ENCODE measurements at places on chromosomes 5 and 9.

DNA sequence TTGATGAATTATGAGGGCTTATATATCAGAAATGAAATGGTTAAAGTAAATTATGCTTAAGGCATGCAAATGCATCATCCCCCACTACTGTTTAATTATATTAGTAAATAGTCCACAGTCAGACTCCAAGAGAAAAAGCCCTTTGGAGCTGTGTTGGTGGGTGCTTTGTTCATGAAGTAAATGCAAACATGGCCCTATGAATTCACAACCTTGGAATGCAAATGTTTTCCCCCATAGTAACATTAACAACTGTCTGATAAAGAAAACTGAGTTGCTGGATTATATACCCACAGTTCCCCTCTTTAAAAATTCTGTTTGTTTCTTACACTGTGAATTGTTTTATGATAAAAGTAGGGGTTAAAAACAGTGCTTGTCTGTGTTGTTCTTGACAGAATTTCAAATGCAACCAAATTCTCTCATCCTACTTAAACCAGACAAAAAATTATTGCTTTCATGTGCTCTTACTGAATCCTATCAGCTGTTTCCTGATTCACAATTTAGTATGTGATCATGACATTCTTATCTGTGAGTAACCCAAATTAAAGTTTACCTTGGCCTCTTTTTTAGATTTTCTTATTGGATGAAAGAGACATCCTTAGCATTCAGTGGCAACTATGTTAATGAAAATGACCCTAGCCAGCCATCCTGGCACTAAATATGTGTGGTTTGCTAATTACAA is 48.5 kb upstream of the SNCAIP start:
- DNase-seq: no peak
- H3K27me3 ChIP-seq: no peaks in the 10 kb centered on the region
- H3K36me3 ChIP-seq: no peaks in the 10 kb centered on the region
- peaks cover 4% of the 10 kb centered on the region for H3K4me1 ChIP-seq
- H3K27ac ChIP-seq: no peak overlapping the region
- H3K4me3 ChIP-seq: no peak overlapping the region

- no peak overlapping the region for H3K27ac ChIP-seq
- H3K36me3 ChIP-seq: no peaks in the 10 kb centered on the region
Measured at GRCh38 chr5:104178829-104179456, 616.4 kb upstream of the NUDT12 start.

DNA sequence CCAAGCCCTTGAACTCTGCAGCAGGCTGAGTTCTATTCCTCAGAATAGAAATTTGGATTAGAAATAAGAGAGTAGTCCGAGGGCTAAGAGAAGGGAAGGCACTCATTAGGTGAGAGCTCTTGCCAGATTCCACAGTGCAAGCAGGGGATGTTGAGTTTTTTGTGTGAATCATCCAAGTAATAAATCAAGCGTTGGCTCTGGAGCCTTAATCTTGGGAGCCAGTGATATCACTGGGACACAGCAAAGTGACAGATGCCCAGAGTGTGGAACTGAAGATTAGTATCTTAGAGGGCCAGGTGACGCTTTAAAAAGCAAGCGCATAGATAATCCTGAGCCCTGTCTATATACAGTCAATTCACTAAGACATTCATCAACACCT is 60.3 kb downstream of the FOXD1 start:
- H3K27ac ChIP-seq: no peak overlapping the region
- DNase-seq: no peak
- no peaks in the 10 kb centered on the region for H3K36me3 ChIP-seq
- H3K4me3 ChIP-seq: no peak overlapping the region

- DNase-seq: peak; percentile 54
- no peak overlapping the region for H3K27ac ChIP-seq
- H3K27me3 ChIP-seq: no peaks in the 10 kb centered on the region
- H3K4me1 ChIP-seq: peaks cover 9% of the 10 kb centered on the region
Measured at GRCh38 chr5:78542321-78542840, 106.2 kb downstream of the LHFPL2 start.

DNA sequence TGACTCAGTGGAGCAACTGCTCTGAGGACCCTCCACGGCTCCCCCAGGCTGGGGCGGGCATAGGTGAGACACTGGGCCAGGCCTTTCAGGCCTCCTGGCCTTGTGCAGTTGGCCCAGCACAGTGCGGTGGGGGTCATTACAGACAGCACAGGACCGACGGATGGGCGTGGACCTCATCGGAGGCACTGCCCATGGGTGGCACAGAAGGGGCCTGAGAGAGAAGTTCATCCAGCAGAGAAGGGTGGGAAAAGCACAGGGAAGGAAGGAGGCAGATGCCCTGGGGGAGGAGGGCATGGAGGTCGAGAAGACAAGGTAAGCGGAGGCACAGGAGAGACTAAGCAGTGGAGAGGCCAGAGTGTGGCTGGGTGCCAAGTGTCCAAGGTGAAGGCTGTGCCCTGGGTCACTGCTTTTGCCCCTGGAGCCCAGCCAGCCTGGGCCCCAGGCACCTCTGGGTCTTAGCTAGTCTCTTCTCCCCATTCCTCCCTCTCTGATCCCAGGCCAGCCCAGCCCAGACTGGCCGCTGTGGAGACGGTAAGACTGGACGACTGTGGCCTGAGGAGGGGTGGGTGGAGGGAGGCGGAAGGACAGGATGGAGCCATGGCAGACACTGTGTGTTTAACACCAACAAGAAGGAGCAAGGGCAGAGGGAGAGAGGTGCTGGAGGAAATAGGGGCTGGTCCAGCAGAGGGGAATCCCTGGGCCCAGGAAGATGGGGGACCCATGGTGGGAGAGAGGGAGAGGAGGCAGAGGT is 5.7 kb downstream of the IL3 start:
- H3K4me1 ChIP-seq: no peaks in the 10 kb centered on the region
- no peak overlapping the region for H3K4me3 ChIP-seq
- no peaks in the 10 kb centered on the region for H3K36me3 ChIP-seq
- no peaks in the 10 kb centered on the region for H3K27me3 ChIP-seq

DNA sequence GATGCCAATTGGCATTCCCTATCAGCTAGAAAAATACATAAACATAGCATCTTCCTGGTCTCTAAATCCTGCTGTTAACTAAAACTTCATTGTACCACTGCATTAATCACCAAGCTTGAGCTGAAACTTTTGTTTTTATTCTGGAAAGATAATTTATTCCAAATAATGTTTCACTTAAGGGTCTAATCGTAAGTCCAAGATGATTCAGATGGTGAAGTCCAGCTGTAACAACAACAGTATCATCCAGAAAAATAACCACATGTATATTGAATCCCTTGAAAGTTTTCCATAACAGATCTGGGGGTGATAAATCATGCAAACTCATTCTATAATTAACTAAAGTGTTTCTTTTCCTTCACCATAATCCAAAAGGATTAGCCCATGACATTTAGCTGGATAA is 23.9 kb downstream of the RORB start:
- no peak for DNase-seq
- H3K27me3 ChIP-seq: no peaks in the 10 kb centered on the region
- H3K27ac ChIP-seq: no peak overlapping the region
- H3K4me1 ChIP-seq: no peaks in the 10 kb centered on the region
- H3K36me3 ChIP-seq: no peaks in the 10 kb centered on the region

- no peaks in the 10 kb centered on the region for H3K4me1 ChIP-seq
- H3K36me3 ChIP-seq: peaks cover 7% of the 10 kb centered on the region
- peak; percentile 26 for DNase-seq
- no peak overlapping the region for H3K27ac ChIP-seq
- no peak overlapping the region for H3K4me3 ChIP-seq
- no peaks in the 10 kb centered on the region for H3K27me3 ChIP-seq
Measured at GRCh38 chr5:142015781-142016533, 3.1 kb upstream of the GNPDA1 start.

GRCh38 chr5:171599411-171599810 is 180.0 kb downstream of the FGF18 start:
- peak; percentile 39 for DNase-seq
- H3K4me3 ChIP-seq: no peak overlapping the region
- no peaks in the 10 kb centered on the region for H3K27me3 ChIP-seq
- H3K4me1 ChIP-seq: no peaks in the 10 kb centered on the region
- no peaks in the 10 kb centered on the region for H3K36me3 ChIP-seq

GRCh38 chr5:62287237-62287636 is 18.8 kb upstream of the KIF2A start:
- H3K27me3 ChIP-seq: no peaks in the 10 kb centered on the region
- H3K4me1 ChIP-seq: no peaks in the 10 kb centered on the region
- no peak overlapping the region for H3K27ac ChIP-seq
- DNase-seq: no peak
- no peaks in the 10 kb centered on the region for H3K36me3 ChIP-seq
- H3K4me3 ChIP-seq: no peak overlapping the region

GRCh38 chr5:67259548-67260215 is 63.1 kb upstream of the CD180 start:
- H3K36me3 ChIP-seq: no peaks in the 10 kb centered on the region
- no peak for DNase-seq
- H3K27me3 ChIP-seq: no peaks in the 10 kb centered on the region
- no peaks in the 10 kb centered on the region for H3K4me1 ChIP-seq
- no peak overlapping the region for H3K27ac ChIP-seq

GRCh38 chr5:40334242-40334635 is 345.5 kb upstream of the PTGER4 start:
- H3K27ac ChIP-seq: no peak overlapping the region
- H3K4me1 ChIP-seq: no peaks in the 10 kb centered on the region
- no peak for DNase-seq
- no peaks in the 10 kb centered on the region for H3K27me3 ChIP-seq

DNA sequence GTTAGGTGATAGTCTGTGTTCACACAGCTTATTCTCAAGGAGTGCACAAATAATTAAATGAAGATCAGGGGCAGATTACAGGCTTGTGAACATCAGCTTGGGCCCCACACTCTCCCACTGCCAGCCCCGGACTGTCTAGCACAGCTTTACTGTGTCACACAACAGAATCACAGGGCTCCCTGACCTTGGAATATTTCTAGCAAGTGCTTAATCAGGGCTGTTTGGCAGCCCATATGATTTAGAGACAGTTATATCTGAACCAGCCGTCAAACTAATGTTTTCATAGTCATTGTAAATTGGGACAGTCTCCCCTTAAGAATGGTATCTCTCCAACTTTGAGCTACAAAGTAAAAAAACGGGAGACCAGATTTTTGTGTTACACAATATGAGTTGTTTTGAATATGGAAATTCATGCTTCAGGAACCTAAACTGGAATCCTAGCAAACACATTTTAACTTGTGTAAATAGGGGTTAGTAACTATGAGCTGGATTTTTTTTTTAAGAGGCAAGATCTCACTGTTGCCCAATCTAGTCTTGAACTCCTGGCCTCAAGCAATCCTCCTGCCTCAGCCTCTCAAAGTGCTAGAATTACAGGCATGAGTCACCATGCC is 517.6 kb downstream of the BNC2 start:
- no peak for DNase-seq
- H3K27ac ChIP-seq: no peak overlapping the region
- H3K4me1 ChIP-seq: no peaks in the 10 kb centered on the region
- no peak overlapping the region for H3K4me3 ChIP-seq

GRCh38 chr9:117815315-117815714 is 111.1 kb downstream of the TLR4 start:
- H3K4me3 ChIP-seq: no peak overlapping the region
- no peak overlapping the region for H3K27ac ChIP-seq
- no peaks in the 10 kb centered on the region for H3K36me3 ChIP-seq
- no peaks in the 10 kb centered on the region for H3K4me1 ChIP-seq
- DNase-seq: no peak

DNA sequence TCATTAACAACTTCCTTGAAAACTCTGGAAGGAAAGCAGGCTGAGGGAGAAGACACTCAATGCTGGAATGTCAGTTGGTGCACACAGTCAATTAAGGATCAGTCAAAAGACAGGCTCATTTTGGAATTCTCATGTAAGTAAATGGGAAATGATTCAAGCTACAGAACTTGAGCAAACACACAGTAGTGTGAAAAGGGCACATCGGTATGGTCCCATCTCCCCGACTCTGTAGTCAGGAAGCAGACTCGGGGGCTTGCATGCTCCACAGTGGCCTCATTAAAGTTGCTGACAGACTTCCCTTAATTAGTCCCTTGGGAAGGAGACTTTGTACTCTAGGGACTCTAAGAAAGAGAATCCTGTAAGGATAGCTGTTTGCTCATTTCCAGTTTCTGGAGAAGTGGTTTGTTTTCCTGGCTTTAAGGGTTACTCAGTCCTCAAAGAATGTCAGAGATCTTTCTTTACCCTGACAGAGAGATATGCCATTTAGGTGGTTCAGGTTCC is 339.2 kb downstream of the ADAMTS6 start:
- peak overlapping the region; percentile 26 for H3K27ac ChIP-seq
- H3K36me3 ChIP-seq: no peaks in the 10 kb centered on the region
- peak overlapping the region; percentile 69 for H3K4me3 ChIP-seq
- no peaks in the 10 kb centered on the region for H3K27me3 ChIP-seq
- peak; percentile 73 for DNase-seq
- H3K4me1 ChIP-seq: peaks cover 3% of the 10 kb centered on the region

- DNase-seq: no peak
- H3K27me3 ChIP-seq: peaks cover 54% of the 10 kb centered on the region
- H3K4me3 ChIP-seq: no peak overlapping the region
- H3K4me1 ChIP-seq: no peaks in the 10 kb centered on the region
- H3K27ac ChIP-seq: no peak overlapping the region
- H3K36me3 ChIP-seq: no peaks in the 10 kb centered on the region
Measured at GRCh38 chr5:149262315-149262714, 9.3 kb upstream of the AFAP1L1 start.

DNA sequence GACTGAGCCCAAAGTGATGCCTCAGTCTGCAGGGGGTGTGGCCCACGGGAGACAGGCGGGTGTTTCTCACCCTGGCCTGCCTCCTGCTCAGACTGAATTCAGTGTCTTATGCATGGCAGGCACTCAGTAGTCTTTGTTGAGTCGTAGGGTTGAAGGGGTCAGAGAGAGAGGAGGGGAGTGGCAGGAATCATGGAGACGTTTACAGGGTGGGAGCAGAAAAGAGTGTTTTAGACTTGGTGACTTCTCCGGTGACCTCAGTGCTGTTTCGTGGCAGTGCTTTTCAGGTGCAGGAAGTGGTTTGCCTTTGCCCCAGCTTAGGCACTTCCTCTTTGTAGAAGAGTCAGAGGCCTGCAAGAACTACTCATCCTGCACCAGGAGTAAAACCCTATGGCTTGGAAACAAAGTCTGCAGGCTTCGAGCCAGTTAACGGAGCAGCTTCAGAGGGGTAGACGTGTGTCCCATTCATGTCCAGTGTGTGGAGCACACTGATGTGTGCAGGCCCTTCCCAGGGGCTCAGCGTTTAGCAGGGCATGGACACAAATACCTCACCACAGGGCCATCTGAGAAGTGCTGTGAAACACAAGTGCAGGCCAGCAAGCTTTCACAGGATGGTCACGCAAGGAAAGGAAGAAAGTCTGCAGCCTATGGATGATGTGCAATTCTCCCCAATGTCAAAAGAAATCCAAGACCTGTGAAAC is 24.5 kb upstream of the SEMA4D start:
- H3K27ac ChIP-seq: no peak overlapping the region
- H3K36me3 ChIP-seq: no peaks in the 10 kb centered on the region
- no peaks in the 10 kb centered on the region for H3K4me1 ChIP-seq
- H3K27me3 ChIP-seq: no peaks in the 10 kb centered on the region

GRCh38 chr5:39205550-39205949 is 13.8 kb downstream of the FYB1 start:
- no peaks in the 10 kb centered on the region for H3K36me3 ChIP-seq
- H3K27me3 ChIP-seq: no peaks in the 10 kb centered on the region
- H3K4me3 ChIP-seq: no peak overlapping the region
